ENCODE measurements at places on chromosomes 11 and 22. TPM values are rescaled to one million over a fixed set of nuclear protein-coding genes. Genes with fewer than 3 reads are reported as not detected.

- peaks cover 40% of the 10 kb centered on the region for H3K4me1 ChIP-seq
- H3K4me3 ChIP-seq: peak overlapping the region; percentile 13
- no peaks in the 10 kb centered on the region for H3K27me3 ChIP-seq
- peak overlapping the region; percentile 24 for H3K27ac ChIP-seq
Measured at GRCh38 chr11:47099214-47099917, 77.3 kb downstream of the ARFGAP2 start.

GRCh38 chr11:24805671-24806070 lies 308.8 kb downstream of the LUZP2 start:
- H3K4me1 ChIP-seq: no peaks in the 10 kb centered on the region
- H3K36me3 ChIP-seq: no peaks in the 10 kb centered on the region
- DNase-seq: no peak
- no peak overlapping the region for H3K27ac ChIP-seq
- no peak overlapping the region for H3K4me3 ChIP-seq

DNA sequence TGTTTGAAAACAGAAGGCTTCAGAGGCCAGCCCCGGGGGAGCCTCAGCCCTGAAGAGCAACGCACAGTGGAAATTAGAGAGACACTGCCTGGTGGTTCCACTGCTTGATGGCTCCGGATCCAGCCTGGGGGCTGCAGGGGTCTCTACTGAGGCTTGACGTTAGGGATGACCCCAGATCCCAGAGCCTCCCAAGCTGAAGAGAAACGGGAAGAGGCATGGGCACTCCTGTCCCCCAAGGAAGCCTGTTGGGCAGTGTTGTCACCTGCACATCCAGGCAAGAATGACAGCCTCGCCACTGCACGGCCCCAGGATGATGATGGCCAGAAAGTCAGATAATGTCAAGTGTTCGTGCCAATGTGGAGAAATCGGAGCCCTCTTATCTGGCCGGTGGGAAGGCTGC lies 56.8 kb upstream of the FGF3 start:
- no peaks in the 10 kb centered on the region for H3K36me3 ChIP-seq
- H3K4me3 ChIP-seq: no peak overlapping the region
- no peak overlapping the region for H3K27ac ChIP-seq
- H3K27me3 ChIP-seq: peaks cover 4% of the 10 kb centered on the region
- peaks cover 6% of the 10 kb centered on the region for H3K4me1 ChIP-seq
- no peak for DNase-seq

DNA sequence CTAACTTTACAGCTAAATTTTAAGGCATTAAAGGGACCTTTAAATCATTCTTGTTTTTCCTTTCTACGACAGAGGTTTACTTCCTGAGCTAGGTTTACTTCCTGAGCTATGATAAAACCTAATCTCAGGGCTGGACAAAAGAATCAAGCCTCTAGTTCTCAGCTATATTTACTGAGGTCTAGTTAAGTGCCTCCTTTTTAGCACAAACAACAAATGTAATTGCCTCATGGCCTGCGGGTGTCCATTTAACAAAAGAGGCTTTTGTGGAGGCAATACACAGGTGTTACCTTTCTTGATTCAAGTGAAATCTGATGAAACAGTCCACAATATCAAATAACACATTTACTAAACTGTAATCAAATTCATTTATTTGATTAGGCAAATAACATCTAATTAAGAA lies 67.3 kb downstream of the IMMP1L start:
- H3K4me3 ChIP-seq: no peak overlapping the region
- H3K36me3 ChIP-seq: peaks cover 4% of the 10 kb centered on the region
- H3K27me3 ChIP-seq: no peaks in the 10 kb centered on the region
- no peaks in the 10 kb centered on the region for H3K4me1 ChIP-seq
- DNase-seq: no peak

Gene HRAS
- 54.6 TPM for total RNA-seq

Gene LRRN4CL
- 1.0 TPM for total RNA-seq

Gene OR56A5
- not detected for total RNA-seq

Gene C11orf16
- total RNA-seq: not detected
